Stimulated activated CD4-positive, alpha-beta T cell treated with anti-CD3 and anti-CD28 coated beads, TNF-alpha, amount 100 ng/mL, for 48 hours (primary cell): ENCODE measurements at places on chromosomes 13 and 19.

DNA sequence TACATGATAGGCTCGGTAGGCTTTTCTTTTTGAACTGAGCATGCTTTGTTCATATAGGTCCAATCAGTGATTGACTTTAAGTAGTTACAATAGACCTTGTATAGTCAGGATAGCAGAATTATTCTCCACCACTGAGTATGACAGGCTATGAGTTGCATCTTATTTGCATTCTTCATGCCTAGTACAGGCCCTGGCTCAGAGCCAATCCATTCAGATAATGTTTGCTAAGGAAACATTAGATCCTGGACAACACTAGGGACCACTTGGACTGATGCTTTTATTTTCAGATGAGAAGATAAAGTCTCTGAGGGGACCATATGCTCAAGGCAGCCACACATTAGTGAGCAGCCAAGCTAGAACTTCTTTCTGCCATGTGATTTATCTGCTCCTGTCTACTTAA lies 133.9 kb downstream of the KL start:
- no peak for DNase-seq

DNA sequence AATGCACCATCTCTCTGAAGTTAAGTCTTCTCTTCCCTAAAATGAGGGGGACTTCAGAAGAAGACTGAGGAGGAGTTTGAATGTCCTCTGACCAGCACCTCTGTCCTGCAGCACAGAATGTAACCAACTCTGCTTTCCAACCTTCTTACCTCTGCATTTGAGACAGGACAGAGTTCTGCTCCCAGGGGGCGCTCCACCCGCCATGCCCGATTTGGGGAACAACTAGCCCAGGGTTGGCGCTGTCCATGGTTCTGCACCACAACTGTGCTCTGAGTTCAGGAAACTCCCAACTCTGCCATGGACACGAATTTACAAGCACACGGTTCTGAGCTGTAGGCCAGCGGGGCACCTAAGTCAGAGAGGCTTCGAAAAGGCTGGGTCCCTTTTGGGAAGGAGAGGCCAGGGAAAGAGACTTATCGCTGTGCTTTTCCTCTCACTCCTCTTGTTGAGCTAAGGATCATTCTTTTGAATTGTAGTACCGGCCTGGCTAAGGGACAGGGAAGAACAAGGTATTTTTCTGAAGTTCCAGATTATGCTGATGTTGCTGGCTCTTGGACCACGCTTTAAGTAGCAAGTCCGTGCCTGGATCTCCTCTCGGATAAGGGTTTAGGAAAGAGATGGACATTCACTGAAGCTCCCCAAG lies 22.2 kb downstream of the SIGLEC5 start:
- peak; percentile 68 for DNase-seq

GRCh38 chr19:13869281-13869680 lies 7.7 kb upstream of the NANOS3 start:
- no peak for DNase-seq

DNA sequence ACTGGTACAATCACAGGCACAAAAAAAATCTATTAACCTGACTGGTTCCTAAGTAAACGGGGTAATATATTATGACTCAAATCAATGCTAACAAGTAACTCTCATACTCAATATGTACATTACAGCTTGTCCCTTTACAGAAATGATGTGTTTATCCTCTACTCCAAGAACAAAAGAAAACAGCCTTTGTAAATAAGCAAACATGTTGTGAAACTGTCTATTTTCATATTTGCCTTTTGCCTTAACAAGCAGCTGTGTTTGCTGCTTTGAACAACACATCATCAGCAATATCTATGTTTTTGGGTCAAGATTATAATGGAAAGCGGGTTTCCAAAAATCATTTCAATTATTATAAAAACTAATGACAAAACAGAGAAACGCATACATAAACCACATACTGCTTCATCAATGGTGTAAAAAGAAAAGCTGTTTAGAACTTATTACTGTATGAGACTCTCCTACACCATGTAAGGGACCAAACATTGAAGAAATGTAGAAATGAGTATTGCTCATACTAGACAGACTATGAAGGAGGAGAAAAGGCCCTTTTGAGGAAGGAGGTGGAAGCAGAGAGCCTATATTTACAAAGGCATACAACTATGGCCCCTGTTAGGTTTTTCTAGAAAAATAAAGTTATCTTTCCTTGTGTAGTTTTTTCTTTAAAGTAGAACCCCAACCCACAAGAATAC lies 14.8 kb downstream of the TBC1D4 start:
- no peak for DNase-seq

DNA sequence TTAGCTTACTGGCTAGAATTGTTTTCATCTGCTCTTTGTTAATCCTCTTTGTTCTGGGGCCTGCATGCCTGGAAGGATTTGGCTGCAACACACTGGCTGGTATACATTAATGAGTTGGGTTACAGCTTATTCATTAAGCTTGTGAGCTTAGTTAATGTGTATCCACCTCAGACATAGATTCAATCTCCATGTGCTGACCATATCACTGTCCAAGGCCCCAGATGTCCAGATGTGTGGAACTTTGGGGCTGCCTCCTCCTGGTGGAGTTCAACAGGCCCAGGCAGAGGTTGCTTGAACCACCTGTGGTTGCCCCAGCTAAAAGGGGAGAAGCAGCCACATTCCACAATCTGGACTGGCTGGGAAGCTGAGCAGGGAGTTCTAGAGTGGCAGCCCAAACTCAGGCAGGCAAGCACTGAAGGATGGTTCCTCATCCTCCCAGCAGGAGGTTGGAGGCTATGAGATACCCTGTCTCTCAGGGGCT lies 5.4 kb downstream of the DIAPH3 start:
- no peak for DNase-seq

- peak; percentile 79 for DNase-seq
Observed at GRCh38 chr19:1811942-1812425, at the start of gene ATP8B3. Gene ATP8B3, minus strand, starts transcription at chr19:1812276. Its CDS starts 540 bp downstream, at chr19:1811736.

- no peak for DNase-seq
Observed at GRCh38 chr13:37100731-37101130, 4.7 kb downstream of the CSNK1A1L start.
